GDM1 (cell line): ENCODE measurements at places on chromosomes 4 and X.

GRCh38 chrX:112753116-112753515 lies 73.4 kb upstream of the LHFPL1 start:
- no peak for DNase-seq

DNA sequence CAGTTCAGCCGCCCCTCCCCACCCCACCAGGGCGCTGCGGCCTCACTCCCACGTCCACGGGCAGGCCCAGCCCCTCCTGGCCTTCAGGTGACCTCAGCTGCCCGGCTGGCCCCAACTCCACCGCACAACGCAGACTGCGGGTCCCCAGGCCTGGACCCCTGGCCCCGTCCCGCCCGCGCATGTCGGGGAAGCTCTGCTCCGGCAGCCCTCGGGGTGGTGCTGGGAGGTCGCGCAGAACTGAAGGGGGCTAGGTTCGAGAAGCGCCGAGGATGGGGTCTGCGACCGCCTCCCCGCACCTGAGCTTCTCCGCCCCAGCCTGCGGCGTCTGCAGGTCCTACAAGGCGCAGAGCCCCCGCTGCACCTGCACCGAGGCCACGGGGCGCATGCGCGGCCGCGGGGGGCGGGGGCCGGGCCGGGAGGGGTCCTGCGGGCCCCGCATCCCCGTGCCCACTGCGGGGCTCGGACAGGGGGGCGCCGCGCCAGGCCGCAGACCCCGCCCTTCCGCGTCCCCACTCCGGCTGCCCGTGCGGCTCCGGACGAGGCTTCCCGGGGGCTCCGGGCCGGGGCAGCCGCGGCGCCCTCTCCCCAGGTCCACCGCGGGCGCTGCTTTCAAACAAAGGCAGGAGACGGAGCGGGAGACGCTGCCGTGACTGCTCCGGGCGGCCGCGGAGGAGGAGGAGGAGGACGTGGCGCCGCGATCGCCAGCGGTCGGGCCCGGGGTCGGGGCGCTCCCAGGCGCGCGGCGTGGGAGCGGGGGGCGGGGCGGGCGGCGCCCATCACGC lies 672 bp upstream of the NAT8L start:
- DNase-seq, result no peak

DNA sequence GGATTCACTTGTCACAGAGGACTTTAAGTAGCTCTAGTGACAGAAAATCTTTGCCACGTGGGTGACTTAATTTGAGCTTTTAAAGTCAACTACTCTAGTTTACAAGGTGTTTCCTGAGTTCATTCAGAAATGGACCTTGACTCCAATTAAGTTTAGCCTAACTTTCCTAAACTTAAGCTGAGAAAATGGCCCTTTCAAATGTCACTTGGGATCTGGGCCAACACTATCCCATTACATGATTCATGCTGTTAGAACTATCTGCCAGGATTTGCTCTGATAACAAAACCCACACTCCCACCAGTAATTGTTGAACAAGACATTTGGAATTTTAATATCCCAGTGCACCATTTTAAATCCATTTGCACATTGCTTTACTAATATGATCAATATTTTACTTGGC lies 40.8 kb downstream of the C4orf46 start:
- no peak for DNase-seq

DNA sequence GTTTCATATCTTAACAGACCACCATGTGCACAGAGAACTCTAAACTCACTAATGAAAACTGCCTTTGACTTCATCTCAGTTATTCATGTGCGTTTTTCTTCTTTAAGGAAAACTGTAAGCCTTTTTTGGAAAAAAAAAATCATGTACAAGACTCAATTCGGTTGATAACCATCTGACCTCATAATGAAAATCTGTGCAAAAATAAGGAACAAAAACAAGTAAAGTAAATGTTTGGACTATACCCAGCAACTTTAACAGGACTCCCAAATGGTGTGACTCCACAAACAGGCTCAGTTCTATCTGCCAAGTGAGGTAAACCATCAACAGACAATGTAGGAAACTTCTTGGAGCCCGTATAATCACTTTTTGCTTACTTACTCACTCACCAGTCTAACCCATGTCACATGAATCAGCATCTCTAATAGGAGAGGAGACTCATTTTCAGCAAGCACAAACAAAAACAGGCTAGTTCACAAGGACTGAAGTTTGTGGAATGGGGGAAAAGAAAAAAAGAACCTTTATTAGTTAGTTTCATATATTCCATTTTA lies 9.3 kb downstream of the APOO start:
- DNase-seq, result no peak

DNA sequence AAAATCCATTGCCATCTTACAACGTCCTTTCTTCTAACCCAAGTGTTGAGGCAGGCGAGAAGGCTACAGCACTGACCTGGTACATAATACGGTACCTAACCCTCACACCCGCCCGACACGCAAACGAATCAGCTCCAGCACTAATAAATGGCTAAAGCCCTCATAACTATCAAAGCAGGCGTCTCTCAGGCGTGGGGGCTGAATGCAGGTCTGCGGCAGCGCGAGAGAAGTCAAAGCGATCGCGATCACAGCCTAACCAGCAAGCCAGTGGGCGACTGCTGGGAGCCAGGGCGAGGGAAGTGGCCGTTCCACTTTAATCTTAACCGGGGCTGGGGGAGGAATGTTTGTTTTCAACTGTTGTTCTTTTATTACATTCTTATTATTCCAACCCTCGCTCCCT lies 1.5 kb downstream of the CDX4 start:
- no peak for DNase-seq

GRCh38 chrX:118941147-118941546 lies 33.3 kb upstream of the LONRF3 start:
- DNase-seq, result no peak

DNA sequence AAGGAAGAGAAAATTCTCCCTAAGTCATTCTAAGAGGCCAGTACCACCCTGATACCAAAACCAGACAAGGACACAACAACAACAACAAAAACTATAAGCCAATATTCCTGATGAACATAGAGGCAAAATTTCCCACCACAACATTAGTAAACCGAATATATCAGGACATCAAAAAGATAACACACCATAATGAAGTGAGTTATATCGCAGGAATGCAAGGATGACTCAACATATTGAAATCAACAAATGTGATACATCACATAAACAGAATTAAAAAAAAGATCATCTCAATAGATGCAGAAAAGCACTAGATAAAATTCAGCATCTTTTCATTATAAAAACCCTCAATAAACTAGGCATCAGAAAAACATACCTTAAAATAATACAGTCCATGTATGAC lies 1844.4 kb upstream of the PCDH10 start:
- DNase-seq, result no peak

DNA sequence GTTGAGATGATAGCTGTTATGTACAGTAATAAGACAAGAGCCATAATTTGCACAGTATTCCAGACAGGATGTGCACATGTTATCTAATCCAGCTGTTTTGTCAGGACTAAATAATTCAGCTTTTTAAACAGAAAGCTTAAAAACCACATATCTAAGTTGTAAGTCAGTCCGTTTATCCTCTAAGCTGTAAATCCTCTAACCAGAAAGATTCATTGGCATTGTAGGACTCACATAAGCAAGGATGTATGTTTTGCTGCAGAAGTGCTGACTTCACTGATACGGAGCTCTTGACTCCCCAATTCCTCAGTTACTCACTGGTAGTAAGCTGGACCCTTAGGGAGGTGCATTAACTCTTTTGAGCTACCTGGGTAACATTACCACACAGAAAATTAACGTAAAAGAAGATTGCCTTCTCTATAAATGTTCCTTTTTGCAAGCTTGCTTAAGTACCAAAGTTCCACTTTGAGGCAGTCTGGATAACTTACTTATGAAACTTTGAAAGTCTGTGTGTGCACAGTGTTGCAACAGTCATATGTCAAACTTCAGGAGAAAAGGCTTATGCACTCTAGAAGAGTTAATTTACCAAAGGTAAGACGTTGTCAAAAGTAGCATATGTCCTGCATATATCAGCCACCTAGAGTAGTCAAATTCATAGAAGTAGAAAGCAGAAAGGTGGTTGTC lies 58.3 kb upstream of the MAGEB2 start:
- DNase-seq, result no peak

DNA sequence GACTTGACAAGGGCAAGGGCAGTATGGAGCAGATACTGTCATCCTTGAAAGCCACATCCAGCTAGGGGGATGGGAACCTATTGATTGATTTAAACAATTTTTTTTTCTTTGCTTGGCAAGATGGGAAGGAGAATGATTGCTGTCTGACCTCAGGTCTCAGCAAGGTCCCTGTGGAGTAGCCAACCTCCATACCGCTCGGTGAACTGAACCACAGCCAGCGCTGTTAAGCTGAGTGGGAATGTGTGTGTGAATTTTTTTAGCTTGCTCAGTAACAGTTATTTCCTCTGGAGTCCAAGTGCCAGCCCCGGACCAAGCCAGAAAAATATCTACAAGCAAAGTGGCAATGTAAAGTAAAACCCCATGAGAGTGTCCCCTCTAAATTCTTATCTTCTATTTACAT lies 25.9 kb downstream of the DCX start:
- DNase-seq, result no peak

- no peak for DNase-seq
Measured at GRCh38 chrX:48854898-48855297, 19.5 kb upstream of the PCSK1N start.

DNA sequence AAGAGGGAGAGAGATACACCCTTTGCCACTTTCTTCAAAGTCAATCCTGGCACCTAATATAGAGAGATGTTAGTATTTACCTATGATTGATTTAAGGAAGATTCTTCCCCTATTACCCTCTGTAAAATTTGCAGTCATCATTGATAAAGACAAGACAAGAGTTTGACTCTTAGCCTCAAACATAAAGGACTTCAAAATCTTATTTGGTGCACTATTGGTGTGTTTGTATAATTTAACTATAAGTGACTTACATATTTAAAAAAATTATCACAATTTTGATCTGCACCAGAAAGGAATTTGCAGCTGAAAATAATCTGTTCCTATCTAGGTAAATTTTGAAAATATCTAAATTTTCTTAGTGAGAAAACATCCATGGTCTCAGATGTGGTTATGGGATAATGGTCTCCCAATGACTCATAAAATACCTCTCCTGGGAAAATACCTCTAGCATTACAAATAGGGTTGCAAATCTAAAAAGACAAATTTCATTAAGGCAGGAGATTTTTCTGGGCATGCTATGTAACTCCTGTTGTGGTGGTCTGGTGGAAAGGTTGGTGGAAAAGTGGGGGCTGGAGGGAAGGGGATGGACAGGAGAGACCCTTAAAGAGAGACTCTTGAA lies 173.6 kb upstream of the MED14 start:
- no peak for DNase-seq

GRCh38 chr4:114599231-114599902 lies 760 bp downstream of the UGT8 start:
- no peak for DNase-seq

GRCh38 chrX:105136786-105137185 lies 83.7 kb downstream of the TEX13A start:
- no peak for DNase-seq

GRCh38 chr4:142551517-142552305 lies 294.4 kb downstream of the INPP4B start:
- DNase-seq, result no peak

GRCh38 chr4:188387179-188387791 lies 248.0 kb downstream of the TRIML1 start:
- no peak for DNase-seq

GRCh38 chr4:95675623-95676022 lies 126.8 kb upstream of the UNC5C start:
- no peak for DNase-seq

- DNase-seq, result no peak
Measured at GRCh38 chr4:161762796-161763195, 401.0 kb downstream of the FSTL5 start.

- no peak for DNase-seq
Measured at GRCh38 chr4:17554568-17554967, 22.4 kb upstream of the LAP3 start.

DNA sequence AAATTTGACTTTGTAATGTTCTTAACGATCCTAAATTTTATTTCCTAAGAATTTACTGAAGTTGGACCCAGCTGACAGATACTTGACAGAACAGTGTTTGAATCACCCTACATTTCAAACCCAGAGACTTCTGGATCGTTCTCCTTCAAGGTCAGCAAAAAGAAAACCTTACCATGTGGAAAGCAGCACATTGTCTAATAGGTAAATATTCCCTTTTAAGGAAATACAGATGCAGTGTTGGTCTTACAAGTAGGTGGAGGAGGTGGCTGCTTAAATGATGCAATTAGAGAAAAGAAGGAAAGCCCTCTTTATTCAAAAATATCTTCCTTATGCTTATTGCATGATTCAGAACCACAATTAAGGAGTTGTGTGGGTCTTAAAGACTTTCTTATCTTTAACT lies 73.5 kb downstream of the RS1 start:
- no peak for DNase-seq

- DNase-seq, result no peak
Measured at GRCh38 chr4:8834681-8835220, 36.9 kb downstream of the HMX1 start.

GRCh38 chr4:75034523-75034922 lies 101.6 kb downstream of the PARM1 start:
- DNase-seq, result no peak

GRCh38 chr4:53016099-53016820 lies 154.1 kb downstream of the RASL11B start:
- DNase-seq, result no peak

GRCh38 chr4:175424111-175424510 lies 388.0 kb downstream of the GPM6A start:
- no peak for DNase-seq
